ENCODE measurements at places on chromosomes 1 and 21.

GRCh38 chr1:17925290-17926237, 170.4 kb downstream of the ACTL8 start:
- DNase-seq = no peak

- no peak for DNase-seq
Observed at GRCh38 chr21:27536319-27536718, 569.4 kb upstream of the ADAMTS5 start.

DNA sequence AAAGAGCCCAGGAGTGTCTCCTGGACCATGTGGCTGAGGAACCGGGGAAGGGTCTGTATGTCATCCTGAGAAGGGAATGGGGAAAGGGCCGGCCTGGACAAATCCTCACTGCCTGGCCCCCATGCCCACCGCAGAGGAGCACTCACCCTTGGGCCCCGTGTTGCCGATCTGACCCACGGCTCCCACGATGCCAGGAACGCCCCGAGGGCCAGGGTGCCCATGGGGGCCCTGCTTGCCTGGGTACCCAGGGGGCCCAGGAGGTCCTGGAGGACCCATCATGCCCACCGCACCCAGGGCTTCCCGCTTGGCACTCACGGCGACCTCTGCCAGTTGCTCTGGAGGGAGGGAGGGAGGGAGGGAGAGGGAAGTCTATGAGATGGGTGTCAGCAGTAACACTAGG, 14.6 kb downstream of the COL9A2 start:
- no peak for DNase-seq

GRCh38 chr1:57082711-57083439, 117.1 kb upstream of the C8B start:
- no peak for DNase-seq

GRCh38 chr1:16141573-16142336, 14.1 kb downstream of the EPHA2 start:
- no peak for DNase-seq

DNA sequence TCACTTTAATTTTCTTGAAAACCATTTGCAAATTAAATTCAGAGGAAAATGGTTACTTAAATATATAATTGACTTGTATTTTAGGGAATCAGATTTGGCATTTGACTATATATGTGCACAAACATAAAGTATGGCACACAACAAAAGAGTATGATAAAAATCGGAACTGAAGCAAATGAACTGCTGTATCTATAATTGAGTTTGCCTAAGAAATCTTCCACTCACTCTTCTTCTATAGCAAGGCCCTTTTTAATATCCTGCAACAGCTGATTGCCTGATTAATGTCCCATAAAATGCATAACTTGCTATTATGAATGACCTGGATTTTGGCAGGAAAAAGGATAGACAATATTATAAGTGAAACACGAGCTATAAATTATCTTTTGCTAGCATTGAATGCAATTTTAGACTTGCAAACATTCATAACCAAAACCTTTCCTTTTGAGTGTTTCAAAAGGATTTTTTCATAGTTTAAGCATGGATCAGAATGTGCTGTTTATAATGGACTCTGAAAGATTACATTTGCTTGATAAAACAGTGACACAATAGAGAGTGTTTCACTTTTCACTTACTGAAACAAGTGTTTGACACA, 2204.3 kb downstream of the MRPL39 start:
- no peak for DNase-seq

DNA sequence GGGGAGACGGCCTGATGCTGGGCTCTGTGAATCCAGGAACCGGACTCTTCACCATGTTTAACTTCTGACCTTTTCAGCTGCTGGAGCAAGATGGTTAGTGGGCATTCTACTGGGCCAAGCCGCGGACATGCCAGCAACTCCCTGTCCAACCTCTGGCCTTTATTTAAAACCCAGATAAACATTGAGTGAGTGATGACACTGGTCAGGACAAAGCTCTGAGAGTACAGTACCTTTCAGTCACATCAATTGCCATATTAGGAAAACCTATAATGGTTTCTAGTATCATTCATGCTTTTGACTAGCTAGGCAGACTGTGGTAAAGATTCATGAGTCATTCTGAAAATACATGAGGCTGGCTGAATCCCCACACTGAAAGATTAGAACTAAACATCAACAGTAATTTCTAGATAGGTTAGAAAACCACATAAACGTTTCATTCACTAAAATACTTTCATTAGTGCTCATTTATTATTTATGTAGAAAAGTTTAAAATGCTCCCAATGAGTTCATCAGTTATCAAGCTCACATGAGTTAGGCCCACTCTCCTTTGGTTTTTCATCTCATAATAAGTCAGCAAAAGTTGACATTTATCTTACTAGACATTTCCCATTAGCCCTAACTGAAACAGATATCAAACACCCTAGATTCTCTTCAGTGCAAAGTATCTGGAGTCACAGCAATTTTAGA, 7.1 kb upstream of the ACTA1 start:
- no peak for DNase-seq

GRCh38 chr21:44748621-44749020, 37.2 kb upstream of the TSPEAR start:
- no peak for DNase-seq

- no peak for DNase-seq
Observed at GRCh38 chr1:156126630-156127534, 12.4 kb downstream of the LMNA start.

- peak; percentile 1 for DNase-seq
Observed at GRCh38 chr1:202852163-202852904, 36.6 kb downstream of the RABIF start.

DNA sequence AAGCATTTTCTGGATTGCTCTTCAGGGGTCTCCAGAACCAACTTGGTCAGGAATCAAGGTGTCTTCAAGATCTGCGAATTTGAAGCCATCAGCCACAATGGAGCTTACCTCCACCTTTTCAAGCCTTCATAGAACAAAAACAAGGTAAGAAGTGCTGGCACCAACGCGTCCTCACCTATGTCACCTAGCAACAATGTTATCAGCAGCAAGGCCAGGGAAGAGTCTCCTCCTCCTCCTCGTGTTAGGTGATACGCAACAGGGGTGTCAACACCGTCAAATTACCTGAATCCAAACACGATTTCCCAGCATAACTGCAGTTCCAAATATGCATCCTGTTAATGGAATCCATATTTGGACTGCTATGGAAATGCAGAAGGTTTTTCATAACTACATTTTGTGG, 4.1 kb upstream of the TIAM1 start:
- DNase-seq = peak; percentile 39

- DNase-seq = no peak
Observed at GRCh38 chr1:240998024-240998423, 359.0 kb downstream of the RGS7 start.

DNA sequence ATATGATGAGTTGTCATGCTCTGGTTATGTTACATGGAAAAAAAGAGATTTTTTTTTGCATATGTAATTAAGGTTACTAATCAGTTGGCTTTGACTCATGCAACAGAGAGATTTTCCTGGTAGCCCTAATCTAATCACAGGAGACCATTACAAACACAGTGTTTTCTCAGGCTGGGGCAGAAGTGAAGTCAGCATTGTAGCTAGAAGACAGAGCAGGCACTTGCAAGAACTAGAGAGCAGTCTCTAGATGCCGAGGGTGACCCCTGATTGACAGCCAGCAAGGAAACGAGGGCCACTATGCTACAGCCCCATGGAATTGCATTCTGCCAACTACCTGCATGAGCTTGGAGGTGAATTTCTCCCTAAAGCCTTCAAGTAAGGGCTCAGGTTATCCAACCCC, 151.3 kb downstream of the RUNX1 start:
- no peak for DNase-seq

- DNase-seq = peak; percentile 99
Observed at GRCh38 chr1:37391211-37392011, 83.0 kb upstream of the ZC3H12A start.

DNA sequence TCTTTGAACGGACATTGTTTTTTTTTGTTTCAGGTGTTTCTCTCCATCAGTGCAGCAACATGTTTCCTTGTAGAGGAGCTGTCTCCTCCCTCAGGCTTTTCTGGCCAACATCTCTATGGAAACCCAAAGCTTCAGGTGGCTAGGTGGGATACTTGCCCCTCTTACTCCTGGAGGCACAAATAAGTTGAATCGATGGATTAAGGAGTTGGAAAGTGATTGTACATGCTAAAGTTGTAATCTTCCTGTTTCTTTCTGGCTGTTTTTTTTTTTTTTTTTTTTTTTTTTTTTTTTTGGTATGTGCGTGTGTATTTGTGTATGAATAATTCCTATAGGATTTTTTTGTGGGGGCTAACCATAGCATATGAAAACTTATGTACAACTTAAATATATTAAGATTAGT, 10.6 kb downstream of the USP25 start:
- no peak for DNase-seq

- no peak for DNase-seq
Observed at GRCh38 chr21:31045841-31046240, 7.6 kb upstream of the KRTAP19-8 start.

DNA sequence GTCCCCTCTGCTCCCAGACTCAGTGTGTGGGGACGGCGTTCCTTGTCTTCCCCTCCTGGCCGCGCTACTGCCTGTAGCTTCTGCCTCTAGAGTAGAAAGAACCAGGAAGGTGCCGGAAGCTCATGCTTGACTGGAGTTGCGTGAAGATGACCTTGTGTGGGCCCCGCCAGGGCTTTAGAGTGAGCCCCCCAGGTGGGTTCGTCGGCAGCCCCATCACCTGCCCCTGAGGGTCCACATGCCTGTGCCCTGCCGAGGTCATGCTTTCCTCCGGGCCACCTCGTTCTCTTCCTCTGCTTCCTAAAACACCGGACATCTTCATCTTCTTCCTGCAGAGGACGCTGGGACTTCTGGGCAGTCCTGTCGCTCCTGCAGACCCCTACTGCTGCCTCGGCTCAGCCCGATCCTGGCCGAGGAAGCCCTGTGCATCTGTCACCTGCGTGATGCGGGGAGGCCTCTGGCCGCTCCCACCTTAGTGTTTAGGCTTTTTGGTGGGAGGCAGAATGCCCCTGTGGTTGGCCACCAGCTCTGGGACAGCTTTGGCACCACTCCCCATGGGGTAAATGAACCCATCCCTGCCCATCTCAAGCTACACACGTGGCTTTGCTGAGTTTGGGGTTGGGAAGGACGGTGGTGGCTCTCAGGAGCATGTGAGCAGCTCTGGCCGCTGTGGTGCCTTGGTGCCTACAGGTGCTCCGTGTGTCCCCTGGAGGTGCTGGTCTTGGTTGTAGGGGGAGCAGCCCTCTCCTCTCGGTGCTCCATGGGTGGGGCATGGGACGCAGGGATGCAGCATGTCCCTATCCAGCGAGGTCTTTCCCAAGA, 12.3 kb downstream of the OBSCN start:
- no peak for DNase-seq

DNA sequence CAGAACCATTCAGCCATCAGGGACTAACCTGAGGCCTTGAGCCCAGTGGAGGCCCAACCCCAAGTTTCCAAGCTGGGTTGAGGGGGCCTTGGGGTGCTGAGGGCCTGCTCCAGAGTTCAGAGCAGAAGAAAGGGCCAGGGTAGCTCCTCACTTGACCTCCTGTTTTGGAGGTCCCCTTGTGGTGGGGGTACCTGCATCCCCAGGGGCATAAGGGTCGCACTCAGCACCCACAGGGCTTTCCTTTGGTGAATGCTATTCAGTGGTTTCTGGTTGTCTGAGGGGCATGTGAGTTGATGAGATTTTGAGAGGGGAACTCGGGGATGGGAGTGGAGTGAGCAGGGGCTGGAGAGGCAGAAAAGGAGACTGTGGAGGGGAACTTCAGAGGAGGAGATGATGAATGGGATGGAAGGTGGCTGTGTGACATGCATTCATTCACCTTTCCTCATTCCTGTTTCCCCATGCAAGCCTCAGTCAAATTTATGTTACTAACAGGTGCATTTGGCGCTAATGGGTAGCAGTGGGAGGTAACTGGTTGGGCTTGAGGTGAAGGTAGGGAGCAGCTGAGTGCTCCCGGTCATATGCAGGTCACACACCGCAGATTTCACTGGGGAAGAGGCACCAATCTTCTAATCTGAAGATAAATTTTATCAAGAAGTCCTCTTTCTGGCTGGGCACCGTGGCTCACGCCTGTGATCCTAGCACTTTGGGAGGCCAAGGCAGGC, 50.4 kb downstream of the TEX35 start:
- no peak for DNase-seq

DNA sequence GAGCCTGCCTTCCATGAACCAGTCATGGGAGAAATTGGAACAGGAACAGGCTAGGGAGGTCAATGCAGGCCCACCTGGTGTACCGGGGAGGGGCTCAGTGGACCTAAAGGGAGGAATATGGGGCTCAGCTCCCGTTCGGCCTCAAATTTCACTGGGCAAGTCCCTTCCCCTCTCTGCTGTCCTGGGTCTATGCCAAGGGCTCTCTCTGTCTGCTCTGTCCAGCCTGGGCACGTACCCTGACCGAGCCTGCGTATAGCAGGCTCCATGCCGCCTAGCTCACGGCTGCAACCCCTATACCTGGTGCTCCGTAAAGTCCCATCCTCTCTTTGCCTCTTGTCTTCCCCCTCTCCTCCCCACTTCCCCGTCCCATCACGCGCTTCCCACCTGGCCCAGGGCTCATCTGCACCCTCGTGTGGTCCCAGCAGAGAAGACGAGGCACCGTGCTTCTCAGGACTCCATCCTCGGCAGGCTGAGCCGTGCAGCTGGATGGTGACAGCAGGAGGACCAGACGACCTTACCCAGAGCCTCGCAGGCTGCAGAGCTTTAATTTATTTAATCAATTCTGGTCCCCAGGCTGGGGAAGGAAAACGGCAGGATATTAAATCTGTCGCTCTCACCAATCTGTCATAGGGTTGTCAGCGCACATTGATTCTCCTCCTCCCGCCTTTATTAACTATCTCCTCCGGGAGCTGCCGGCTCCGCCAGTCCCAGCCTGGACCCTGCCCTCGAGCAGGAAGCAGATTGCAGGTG, 25.0 kb upstream of the DISP3 start:
- peak; percentile 56 for DNase-seq

GRCh38 chr1:82706741-82707140, 906.0 kb downstream of the ADGRL2 start:
- no peak for DNase-seq

- DNase-seq = no peak
Observed at GRCh38 chr1:203089651-203090045, 3.8 kb upstream of the MYOG start.
